ELR (cell line): ENCODE measurements at places on chromosomes 13 and 19.
A peak's percentile ranks its signal among the peaks of the same experiment; 100 is the strongest.

- DNase-seq: no peak
Measured at GRCh38 chr13:75800545-75800944, 164.4 kb downstream of the LMO7 start.

DNA sequence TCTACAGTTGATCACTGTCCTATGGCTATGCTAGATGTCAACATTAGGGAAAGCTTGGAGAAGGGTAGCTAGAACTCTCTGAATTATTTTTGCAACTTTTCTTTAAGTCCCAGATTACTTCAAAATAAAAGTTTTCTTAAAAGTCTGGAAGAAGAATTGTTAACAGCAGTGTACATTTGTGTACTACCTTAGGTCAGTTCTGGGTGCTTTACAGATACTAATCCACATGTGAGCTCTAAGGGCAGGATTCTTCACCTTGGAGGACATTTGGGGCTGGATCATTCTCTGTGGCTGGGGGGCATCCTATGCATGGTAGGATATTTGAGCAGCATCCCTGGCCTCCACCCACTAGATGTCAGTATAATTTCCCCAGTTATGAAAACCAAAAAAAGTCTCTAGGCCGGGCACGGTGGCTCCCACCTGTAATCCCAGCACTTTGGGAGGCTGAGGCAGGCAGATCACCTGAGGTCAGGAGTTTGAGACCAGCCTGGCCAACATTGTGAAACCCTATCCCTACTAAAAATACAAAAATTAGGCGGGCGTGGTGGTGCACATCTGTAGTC is 2.8 kb downstream of the BRME1 start:
- DNase-seq: peak; percentile 37

- no peak for DNase-seq
Measured at GRCh38 chr13:40580566-40581276, 85.7 kb downstream of the FOXO1 start.

GRCh38 chr19:51628153-51628939 is 1.9 kb downstream of the SIGLEC5 start:
- DNase-seq: no peak

- DNase-seq: peak; percentile 41
Measured at GRCh38 chr13:30466841-30467252, 1.1 kb upstream of the HMGB1 start.

DNA sequence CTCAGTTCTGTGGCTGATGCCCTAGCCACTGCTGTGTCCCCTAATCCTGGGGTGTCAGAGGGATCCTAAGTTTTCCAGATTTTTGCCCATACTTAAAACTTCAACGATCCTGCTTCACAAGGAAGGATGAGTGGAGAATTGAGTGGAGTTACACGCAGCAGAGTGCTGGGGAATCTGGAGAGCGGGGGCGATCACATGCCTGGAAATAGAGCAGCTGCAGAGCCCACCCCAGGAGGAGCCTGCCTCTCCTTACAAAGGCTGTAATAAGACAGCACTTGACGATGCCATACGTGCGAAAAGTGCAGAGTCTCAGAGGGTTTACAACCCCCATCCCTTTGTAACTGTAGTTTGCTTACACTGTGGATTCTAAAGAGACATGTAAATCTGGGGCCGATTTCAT is 40.6 kb downstream of the SUGP2 start:
- DNase-seq: no peak

DNA sequence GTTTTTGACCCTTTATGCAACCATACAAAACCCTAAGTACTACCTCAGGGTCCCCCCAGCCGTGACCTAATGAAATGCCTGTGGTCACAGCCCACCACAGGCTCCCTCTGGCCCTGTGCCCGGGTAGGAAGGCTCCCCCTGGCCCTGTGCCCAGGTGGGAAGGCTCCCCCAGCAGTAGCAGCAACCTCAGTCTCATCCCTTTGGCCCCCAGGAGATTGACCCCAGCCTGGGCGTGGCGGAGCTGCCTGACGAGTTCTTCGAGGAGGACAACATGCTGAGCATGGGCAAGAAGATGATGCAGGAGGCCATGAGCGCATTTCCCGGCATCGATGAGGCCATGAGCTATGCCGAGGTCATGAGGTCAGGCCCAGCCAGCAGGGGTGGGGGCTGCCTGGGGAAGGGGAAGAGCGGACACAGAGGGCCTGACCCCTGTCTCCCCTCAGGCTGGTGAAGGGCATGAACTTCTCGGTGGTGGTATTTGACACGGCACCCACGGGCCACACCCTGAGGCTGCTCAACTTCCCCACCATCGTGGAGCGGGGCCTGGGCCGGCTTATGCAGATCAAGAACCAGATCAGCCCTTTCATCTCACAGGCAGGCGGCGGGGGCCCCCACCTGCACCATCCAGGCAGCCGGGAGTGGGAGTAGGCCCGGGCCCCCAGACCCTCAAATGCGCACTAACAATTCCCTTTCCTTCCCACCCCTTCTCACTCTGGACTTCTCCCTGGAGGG is 6.3 kb upstream of the BEST2 start:
- DNase-seq: peak; percentile 23

DNA sequence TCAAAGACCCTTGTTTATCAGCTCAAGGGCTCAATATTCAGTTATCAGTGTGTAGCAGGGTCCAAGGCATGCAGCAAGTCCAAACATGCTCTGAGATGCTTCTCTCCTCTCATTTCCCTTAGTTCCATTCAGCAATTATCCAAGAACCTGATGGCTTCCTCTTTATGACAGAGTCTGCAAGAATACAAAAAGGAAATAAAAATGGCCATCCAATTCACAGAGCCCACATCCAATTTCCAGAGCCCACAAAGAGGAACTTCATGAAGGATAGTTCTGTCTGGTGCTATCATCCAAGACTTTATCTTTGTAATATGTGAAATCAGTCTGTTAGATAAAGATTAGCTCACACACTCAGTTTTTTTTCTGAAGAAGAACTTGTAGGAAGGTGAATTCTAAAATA is 217.2 kb downstream of the LACC1 start:
- no peak for DNase-seq

DNA sequence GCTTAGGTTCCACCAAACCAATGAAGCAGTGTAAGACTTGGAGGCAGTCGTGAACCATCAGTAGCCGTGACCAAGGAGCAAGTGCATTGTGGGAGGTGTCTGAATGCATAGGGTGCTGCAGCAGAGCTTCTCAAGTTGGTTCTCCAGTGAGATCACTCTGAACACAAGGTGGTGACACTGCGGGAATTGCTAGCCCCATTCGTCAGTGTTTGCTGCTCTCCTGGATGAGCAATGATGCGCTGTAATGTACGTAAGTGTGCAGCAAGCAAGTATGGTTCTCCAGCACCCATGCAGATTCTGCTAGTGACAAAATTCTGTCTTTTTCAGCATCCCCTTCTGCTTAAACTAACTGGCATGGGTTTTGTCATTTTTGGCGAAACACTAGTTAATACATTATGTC is 97.6 kb upstream of the HTR2A start:
- DNase-seq: no peak

DNA sequence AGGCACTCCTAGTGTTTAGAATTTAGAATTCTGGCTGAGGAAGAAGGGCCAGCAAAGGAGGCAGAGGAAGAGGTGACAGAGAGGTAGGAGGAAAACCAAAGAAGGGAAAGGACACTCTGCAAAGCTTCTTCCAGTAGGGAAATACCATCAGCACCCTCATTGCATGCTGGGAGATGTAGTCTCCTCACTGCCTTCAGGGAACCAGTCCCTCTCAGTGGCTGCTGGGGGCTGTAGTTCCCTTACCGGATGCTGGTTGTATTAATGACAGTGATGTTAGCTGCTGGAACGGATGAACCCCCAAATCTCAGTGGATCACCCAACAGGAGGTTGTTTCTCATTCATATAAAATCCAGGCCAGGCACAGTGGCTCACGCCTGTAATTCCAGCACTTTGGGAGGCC is 10.1 kb downstream of the GRIN2D start:
- peak; percentile 76 for DNase-seq

DNA sequence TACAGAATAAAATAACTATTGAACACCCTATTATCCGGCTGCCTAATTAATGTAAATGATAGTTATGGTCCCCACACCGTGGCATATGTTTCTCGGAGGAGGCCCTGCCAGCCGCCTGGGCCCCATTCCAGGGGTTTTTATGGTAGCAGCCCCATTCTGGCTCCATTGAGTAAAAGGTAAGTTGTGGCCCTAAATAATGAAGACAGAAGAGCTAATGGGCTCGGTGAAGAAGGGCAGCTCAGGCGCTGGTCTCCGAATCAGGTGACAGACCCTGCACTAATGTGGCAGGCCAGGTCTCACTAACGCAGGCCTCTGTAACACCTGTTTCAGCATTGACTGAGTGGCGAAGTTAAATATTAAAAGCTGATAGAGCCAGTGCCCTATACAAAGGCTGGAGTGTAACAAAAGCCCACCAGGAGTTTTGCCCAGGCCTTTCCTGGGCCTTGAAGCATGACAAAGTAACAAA is 19.1 kb downstream of the POP4 start:
- no peak for DNase-seq

DNA sequence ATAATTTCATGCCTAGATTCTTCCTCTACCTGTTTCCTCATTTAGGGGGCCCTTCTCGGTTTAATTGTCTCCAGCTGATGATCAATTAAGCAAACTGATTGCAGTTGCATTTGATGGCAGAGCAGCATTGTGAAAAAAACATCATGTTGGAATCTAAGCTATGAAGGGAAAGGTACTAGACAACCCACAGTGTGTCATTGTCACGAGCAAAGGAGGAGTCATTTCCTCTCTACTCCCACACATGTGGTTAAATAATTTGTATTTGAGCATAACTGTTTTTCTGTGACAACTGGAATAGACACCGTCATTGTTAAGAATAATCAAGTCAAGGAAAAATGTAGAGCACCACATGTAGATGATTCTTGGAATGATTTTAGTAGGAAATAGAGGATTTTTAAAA is 240.3 kb downstream of the DCT start:
- peak; percentile 88 for DNase-seq

DNA sequence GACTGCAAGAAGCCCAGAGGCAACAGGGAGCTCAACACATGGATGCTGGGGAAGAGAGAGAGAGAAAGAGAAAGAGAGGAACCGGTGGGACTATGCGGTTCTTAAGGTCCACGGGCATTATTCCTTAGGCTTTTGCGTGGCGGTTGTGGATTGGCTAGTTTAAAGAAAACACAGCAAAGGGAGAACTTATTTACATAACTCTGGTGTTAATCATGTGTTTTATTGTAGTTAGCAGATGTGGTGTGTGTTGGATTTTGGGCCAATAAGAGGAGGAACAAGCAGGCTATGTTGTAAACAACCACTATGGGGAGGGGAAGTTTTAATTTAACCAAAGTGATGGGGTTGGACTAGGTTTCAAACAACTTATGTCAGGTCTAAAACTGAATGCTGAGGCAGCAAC is 275.3 kb upstream of the KLF12 start:
- no peak for DNase-seq
